ENCODE measurements at places on chromosomes 3 and 15. TPM values are rescaled to one million over a fixed set of nuclear protein-coding genes. Genes with fewer than 3 reads are reported as not detected.

The EXOSC7 gene
- total RNA-seq, result 62.1 TPM

The MAP6D1 gene
- total RNA-seq, result 2.1 TPM

The SAXO2 gene
- 2.6 TPM for total RNA-seq

The ALPK3 gene
- 9.7 TPM for total RNA-seq

The ISLR gene
- total RNA-seq, result 37.4 TPM

Data from ureter (tissue), 1 donor.